ENCODE measurements at places on chromosomes 13 and 19. TPM values are rescaled to one million over a fixed set of nuclear protein-coding genes. Genes with fewer than 3 reads are reported as not detected.

Gene LILRA5
- not detected for total RNA-seq

Gene VSIG10L
- total RNA-seq = under 0.01 TPM

Gene PPAN
- total RNA-seq = 21.0 TPM

Gene LHFPL6
- 19.4 TPM for total RNA-seq

Gene HSPB6
- total RNA-seq = 0.49 TPM

Gene MYH14
- not detected for total RNA-seq

Gene C1QTNF9B
- total RNA-seq = not detected

Gene KIR2DL4
- not detected for total RNA-seq

Gene ZNF285
- 7.4 TPM for total RNA-seq

Gene CATSPERD
- not detected for total RNA-seq

Gene RABAC1
- total RNA-seq = 157 TPM

Gene SGCG
- total RNA-seq = 0.16 TPM

Gene FOSB
- total RNA-seq = 18.5 TPM

Gene MYBPC2
- not detected for total RNA-seq

Gene PCSK4
- 0.32 TPM for total RNA-seq

Gene IFNL2
- not detected for total RNA-seq

Gene SMIM17
- 0.63 TPM for total RNA-seq

Gene CLDN10
- under 0.01 TPM for total RNA-seq

Gene TGFBR3L
- total RNA-seq = not detected

Gene KLK15
- not detected for total RNA-seq

Gene KLK2
- total RNA-seq = not detected

Gene ZFR2
- not detected for total RNA-seq

Gene FXYD7
- not detected for total RNA-seq

Gene MCEMP1
- total RNA-seq = not detected

Gene IL12RB1
- total RNA-seq = 0.31 TPM

Gene DPRX
- not detected for total RNA-seq

Gene CKM
- not detected for total RNA-seq

Gene CNFN
- not detected for total RNA-seq

Gene CASP14
- total RNA-seq = not detected

Gene ADGRE1
- not detected for total RNA-seq

Gene TYROBP
- total RNA-seq = not detected

Gene ZIC2
- total RNA-seq = not detected

Gene ITM2B
- total RNA-seq = 257 TPM

Gene RHPN2
- 0.49 TPM for total RNA-seq

Gene ZBTB7A
- total RNA-seq = 8.4 TPM

Gene C19orf81
- total RNA-seq = 1.1 TPM

Gene PET100
- 25.8 TPM for total RNA-seq

Gene STOML3
- not detected for total RNA-seq

Gene AMER2
- total RNA-seq = not detected

Gene ACER1
- not detected for total RNA-seq

Gene FFAR1
- total RNA-seq = not detected
